ENCODE measurements at places on chromosomes 7 and 10.

GRCh38 chr7:85516675-85517074 lies 329.8 kb upstream of the SEMA3D start:
- no peak for DNase-seq

GRCh38 chr7:44980393-44981034 lies 1.7 kb upstream of the MYO1G start:
- DNase-seq = no peak

DNA sequence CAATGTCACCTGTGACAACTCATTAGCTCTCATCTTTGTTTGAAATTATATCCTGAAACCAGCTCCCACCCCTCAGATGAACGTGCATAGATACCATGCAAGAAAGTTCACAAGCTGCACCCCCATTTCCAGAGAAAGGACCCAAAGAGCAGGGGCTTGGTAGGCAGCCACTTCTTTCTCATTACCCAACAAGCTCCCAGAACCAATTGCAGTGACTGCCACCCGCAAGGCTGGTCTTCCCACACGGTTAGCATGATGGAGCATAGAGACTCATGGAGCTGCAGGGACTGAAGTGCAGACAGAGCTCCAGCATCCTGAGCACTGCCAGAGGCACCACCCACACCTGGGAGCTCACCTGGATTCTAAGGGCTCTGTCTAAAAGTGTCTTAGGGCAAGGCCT lies 28.5 kb downstream of the FRMPD2 start:
- DNase-seq = no peak

DNA sequence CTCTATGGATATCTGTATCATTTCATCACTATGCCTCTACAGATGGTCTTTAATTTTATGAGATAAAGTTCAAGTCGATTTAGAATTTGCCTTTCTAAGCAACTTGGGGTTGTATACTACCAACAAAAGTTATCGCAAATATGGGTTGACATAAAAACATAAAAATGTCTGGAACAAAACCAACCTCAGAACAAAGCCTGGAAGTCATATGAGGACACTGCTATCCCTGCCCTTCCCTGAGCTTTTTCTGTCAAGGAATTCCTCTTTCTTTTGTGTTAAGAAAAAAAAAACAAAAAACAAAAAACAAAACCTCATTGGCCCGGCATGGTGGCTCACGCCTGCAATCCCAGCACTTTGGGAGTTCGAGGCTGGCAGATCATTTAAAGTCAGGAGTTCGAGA lies 319.3 kb downstream of the CAMK1D start:
- DNase-seq = no peak

GRCh38 chr7:93442478-93443224 lies 131.9 kb downstream of the CALCR start:
- DNase-seq = no peak

DNA sequence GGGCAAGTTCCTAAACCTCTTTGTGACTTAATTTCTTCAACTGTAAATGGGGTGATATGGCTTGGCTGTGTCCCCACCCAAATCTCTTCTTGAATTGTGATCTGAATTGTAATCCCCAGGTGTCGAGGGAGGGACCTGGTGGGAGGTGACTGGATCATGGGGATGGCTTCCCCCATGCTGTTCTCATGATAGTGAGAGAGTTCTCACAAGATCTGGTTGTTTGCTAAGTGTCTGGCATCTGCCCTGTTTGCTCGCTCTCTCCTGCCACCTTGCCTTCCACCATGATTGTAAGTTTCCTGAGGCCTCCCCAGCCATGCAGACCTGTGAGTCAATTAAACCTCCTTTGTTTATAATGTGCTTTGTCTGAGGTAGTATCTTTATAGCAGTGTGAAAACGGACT lies 177.0 kb downstream of the MYOF start:
- no peak for DNase-seq

- no peak for DNase-seq
Observed at GRCh38 chr7:70693321-70693685, 438.6 kb upstream of the GALNT17 start.

DNA sequence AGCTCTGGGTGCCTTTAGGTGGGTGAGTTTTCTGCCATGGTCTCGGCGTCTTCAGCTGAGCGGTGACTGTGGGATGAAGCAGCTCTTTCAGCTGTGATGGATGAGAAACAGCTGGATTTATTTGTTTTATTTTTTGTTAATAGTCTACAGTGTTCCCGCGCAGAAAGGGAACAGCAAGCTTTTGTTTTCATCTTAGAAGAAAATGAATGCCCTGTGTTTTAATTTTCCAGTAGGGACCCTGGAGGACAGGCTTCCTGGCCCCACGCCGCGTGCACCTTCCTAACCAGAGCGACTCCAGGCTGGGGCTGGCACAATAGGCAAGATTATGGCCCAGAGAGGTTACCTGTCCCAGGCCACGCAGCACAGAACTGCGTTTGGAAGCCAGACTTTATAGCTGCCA lies 57.6 kb downstream of the GTF2IRD1 start:
- no peak for DNase-seq

- DNase-seq = no peak
Observed at GRCh38 chr10:76136961-76137360, 705.5 kb downstream of the LRMDA start.

- DNase-seq = no peak
Observed at GRCh38 chr10:93757136-93757535, 600 bp upstream of the LGI1 start.

DNA sequence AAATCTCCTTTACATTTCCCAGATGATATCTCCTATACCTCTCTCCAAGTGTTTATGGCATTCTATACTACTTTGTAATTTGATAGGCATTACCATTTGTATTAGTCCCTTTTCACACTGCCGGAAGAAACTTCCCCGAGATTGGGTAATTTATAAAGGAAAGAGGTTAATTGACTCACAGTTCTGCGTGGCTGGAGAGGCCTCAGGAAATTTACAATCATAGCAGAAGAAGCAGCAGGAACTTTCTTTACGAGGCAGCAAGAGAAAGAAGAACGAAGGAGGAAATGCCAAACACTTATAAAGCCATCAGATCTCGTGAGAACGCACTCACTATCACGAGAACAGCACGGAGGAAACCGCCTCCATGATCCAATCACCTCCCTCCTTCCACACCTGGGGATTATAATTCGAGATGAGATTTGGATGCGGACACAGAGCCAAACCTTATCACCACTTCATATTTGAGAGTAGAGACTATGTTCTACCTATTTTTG lies 1194.6 kb downstream of the SORCS1 start:
- no peak for DNase-seq

- DNase-seq = no peak
Observed at GRCh38 chr10:133082685-133083421, 4.9 kb upstream of the ADGRA1 start.

GRCh38 chr10:7265396-7266123 lies 145.3 kb downstream of the SFMBT2 start:
- no peak for DNase-seq

GRCh38 chr10:125085258-125086054 lies 74.9 kb downstream of the CTBP2 start:
- DNase-seq = no peak

DNA sequence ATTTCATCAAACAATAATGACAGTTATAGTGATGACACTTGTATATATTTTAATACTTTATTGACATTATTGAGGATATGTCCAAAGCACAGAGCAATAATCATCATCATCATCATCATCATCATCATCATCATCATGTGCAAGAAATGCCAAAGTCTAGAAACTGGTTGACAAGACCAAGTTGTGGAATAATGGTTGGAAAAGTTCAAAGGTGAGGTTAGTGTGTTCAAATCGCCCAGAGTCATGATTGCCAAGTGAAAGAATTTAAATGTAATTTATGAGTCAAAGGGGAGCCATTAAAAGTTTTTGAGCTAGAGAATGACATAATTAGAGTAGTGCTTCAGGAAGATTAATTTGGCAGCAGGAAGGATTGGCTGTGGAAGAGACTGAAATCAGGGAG lies 852.4 kb downstream of the SORCS1 start:
- no peak for DNase-seq

- DNase-seq = no peak
Observed at GRCh38 chr7:12130609-12131008, 80.5 kb upstream of the TMEM106B start.

GRCh38 chr10:109959259-109960145 lies 36.2 kb upstream of the XPNPEP1 start:
- DNase-seq = no peak

DNA sequence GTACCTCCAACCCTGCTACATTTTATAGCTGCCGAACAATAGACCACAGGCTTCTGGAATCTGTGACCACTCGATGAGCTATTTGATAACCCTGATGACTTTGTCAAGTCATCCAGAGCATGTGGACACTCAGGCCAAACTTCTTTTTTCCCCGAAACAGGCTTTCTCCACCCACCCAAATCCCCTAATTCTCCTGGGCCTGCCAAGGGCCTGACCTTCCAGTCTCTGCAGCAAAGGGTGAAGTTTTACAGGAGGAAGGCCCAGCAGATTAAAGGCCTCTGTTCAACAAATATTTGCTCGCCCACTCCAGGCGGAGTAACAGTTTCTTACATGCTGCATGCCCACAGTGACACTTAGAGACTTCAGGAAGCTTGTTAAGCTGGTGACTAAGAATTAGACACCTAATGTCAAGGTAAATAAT lies 2.0 kb downstream of the JCAD start:
- DNase-seq = no peak

- DNase-seq = no peak
Observed at GRCh38 chr7:7231000-7231399, 48.7 kb downstream of the C1GALT1 start.

- DNase-seq = no peak
Observed at GRCh38 chr7:130990178-130990832, 256.3 kb upstream of the KLF14 start.

DNA sequence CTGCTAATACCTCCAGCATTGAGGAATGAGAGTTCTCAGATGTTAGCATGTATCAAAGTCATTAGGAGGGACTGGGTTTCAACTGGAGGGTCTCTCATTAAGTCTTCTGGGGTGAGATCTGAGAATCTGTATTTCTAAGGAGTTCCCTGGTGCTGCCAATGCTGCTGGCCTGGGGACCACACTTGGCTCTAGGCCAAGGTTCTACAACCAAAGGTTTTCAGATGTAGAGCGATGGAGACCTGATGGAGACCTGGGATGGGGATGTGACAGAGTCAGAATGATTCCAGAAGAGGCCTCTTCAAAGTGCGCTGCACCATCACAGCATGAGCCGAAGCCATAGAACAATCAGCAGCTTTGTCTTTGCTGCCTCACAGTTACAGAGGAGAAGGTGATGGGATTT lies 27.2 kb downstream of the ST8SIA6 start:
- no peak for DNase-seq
